Nasal cavity respiratory epithelium epithelial cell of viscerocranial mucosa (primary cell): ENCODE measurements at places on chromosomes 1 and 21. TPM values are rescaled to one million over a fixed set of nuclear protein-coding genes. Genes with fewer than 3 reads are reported as not detected.

Gene CDK11A
- total RNA-seq = 9.6 and 12.7 TPM in 2 replicates

Gene NBPF4
- total RNA-seq = 0.14 TPM in 1 of 2 replicates, not detected in the other

Gene SLAMF1
- total RNA-seq = not detected in 2 replicates

Gene PHF13
- 8.2 and 20.2 TPM in 2 replicates for total RNA-seq
